ENCODE measurements at places on chromosomes 3 and 15. TPM values are rescaled to one million over a fixed set of nuclear protein-coding genes. Genes with fewer than 3 reads are reported as not detected.
A peak's percentile ranks its signal among the peaks of the same experiment; 100 is the strongest.

- no peak for DNase-seq
Measured at GRCh38 chr3:189897406-189897805, 223.3 kb downstream of the P3H2 start.

DNA sequence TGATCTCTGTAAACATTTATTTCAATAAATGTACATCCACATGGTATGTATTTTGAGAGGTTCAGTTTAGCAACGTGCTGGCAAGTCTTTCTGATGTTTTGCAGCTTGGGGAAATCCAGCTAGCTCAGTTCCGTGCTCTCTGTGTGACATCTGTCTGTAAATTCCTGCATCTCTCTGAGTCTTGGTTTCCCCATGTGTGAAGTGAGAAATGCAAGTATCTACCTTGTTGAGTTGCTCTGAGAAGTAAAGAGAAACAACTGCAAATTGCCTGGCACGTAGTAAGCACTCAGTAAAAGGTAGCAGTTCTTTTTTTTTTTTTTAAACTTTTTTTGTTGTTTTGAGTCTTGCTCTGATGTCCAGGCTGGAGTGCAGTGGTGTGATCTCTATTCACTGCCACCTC lies 30.2 kb upstream of the MORF4L1 start:
- no peak for DNase-seq

LMAN1L gene
- total RNA-seq: not detected

DNA sequence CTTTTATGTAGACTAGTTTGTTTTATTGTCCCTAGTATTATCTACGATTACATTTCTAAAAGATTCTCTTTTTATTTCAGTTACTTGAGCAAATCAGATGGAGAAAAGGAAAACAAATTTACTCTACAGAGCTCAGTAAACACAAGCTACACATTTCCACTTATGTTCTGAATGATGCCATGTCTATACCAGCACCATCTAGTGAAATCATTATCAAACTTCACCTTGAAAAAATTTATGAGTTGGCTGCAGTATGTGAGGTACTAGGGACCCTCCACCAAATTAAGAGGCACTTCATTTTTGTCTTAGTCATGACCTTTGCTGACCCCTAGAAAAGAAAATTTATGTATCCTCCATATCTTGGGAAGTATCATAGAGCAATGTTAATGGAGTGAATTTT lies 827.4 kb downstream of the SI start:
- DNase-seq: no peak

GJD2 gene
- not detected for total RNA-seq

DNA sequence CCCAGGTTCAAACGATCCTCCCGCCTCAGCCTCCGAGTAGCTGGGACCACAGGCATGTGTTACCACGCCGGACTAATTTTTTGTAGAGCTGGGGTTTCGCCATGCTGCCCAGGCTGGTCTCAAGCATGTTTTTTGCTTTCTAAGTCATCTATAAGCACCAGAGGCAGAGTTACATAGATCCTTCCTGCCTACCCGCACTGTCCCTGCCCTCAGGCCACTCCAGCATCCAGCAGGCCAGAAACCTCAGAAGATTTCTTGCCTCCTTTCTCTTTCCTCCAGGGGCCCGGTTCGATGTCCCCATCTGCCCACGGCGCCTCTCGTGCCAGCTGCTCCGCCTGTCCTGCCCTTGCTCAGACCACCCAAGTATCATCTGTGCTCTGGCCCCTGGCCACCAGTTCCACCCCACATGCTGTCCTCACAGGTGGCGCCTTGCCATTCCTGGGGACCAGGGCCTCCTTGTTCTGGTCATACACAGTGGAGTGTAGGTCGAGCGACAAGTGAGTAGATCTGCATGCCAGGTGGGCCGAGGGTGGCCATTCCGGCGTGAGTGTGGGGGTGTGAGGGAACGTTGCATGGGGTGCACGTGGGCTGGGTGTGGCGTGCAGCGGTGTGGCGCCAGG lies 27.3 kb downstream of the KLHDC8B start:
- peak; percentile 43 for DNase-seq

GRCh38 chr15:87707071-87707470 lies 549.5 kb downstream of the NTRK3 start:
- DNase-seq: no peak

HYAL1 gene
- total RNA-seq: 10.6 TPM

NGLY1 gene
- total RNA-seq: 28.9 TPM

DNA sequence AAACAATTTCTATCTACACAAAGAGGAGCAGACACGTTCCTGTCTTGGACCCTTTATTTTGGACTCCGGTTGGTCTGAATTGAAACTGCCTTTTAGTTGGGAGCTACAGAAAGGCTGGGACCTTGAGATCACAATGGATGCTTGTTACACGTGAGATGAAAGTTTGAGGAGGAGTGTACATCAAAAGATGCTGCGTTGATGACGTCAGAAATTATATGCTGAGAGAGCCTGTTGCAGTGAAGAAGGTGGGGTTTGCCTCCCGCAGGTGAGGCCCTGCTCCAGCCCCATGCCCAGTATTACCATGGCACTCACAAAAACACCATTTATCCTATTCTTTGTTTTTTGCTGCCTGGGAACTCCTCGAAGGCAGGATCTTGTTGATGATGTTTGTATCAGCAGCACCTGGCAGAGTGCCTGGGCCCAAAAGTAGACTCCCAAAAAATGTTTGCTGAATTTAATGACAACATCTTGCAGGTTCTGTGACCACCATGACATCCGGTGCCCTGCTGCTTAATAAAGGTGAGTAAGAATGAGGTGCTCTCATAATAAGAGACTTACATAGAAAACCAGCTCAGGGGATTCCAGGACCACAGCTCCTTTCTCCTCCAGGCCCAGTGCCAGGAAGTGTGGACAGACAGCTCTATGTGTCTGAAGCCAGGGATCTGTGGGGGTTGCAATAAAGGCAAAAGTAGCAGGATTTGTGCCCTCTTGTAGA lies 136.1 kb upstream of the UBE2E1 start:
- DNase-seq: no peak

DNA sequence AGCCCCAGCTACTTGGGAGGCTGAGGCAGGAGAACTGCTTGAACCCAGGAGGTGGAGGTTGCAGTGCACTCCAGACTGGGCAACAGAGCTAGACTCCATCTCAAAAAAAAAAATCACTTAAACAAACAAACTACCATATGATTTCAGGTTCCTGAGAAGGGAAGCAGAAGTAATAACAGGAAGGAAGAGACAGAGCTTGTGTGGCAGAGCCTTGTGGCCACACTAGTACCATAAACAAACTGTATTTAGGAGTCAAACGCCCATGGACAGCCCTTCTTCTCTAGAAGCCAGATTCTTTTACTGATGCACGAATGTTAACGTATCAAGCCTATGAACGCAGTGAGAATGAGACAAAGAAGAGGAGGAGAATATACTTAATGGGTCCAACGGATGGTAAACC lies 12.0 kb downstream of the MTMR10 start:
- DNase-seq: no peak

SPG11 gene
- 51.4 TPM for total RNA-seq

SCG5 gene
- 21.2 TPM for total RNA-seq

GRCh38 chr15:64161688-64162477 lies 939 bp downstream of the PPIB start:
- DNase-seq: no peak

DNA sequence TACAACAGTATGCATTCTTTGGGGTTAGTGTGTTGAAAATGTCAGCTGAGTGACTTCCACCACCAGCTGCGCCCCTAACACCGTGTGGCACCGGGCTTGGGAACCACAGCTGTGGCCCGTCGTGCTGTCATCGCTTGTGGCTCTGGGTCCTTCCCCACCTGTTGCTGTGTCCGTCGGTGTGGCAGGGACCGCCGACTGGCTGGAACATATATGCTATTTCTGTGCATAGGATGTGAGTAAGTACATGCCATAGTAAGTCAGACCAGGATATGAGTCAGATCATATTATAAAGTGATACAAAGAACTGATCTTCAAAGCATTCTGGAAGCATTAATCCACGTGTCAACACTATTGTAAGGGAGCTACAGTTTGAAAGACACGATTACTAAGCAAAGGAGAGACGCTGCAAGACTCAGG lies 31.9 kb downstream of the EHD4 start:
- DNase-seq: no peak

UCN2 gene
- not detected for total RNA-seq

GRCh38 chr3:83438188-83438587 lies 1520.6 kb upstream of the CADM2 start:
- DNase-seq: no peak

- no peak for DNase-seq
Measured at GRCh38 chr3:69934398-69934797, 65.1 kb upstream of the SAMMSON start.

GOLGA8S gene
- total RNA-seq: 0.38 TPM

GRCh38 chr15:56804938-56805337 lies 71.6 kb upstream of the ZNF280D start:
- DNase-seq: no peak
